Muscle of leg (tissue), 16 donors: ENCODE measurements at places on chromosomes 5 and 9.

DNA sequence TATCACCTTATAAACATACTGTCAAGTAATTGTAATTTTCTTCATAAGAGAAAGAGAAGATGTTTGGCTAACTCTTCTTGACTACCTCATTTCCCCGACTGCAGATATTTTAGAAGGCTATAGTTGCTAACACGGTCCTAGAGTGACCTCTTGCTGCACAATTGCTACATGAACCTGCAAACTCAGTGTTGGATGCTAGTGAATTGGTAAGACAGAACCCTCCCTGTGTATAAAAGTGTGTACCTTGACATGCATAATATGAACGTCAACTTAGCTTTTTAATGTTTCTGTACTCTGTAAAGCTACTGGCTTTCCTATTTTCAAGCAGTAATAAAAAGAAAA lies 46.7 kb upstream of the CER1 start:
- DNase-seq = peak; percentile 85

DNA sequence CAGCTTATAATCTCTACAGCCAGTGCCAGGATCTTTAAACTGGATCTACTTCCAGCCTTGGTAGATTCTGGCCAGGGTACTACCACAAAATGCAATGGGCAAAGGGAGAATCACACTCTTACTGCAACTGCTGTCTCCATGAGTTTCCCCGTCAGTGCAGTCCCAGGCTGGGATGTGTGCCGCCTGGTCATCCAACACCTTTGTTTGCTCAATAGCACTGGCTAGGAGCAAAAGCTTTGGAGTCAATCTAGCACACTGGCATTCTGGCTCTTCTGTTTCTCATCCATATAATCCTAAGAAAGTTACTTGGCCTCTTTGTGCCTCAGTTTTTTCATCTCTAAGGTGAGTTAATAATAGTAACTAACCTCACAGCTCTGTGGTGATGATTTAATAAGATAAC lies 96.9 kb downstream of the FBN2 start:
- DNase-seq = no peak

DNA sequence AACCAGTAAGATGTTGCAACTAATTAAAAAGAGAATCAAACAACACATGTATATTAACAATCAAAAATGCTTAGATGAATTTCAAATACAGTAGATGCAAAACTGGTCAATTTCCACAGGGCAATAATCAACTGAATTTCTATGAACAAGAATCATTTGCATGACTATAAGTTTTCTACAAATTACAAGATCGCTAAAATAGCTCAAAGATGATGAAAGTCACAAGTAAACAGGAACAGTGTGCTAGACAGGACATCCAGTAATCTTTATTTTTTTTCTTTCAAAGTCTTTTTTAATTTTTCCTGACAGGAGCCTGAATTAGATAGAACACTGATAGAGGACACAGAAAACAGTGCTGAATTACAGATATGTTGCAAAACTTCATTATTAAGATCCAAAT lies 608.2 kb upstream of the DAB2 start:
- DNase-seq = no peak

- DNase-seq = peak; percentile 65
These were observed 332.8 kb downstream of the MLLT3 start for GRCh38 chr9:20289423-20290010.

- peak; percentile 9 for DNase-seq
These were observed 125.5 kb downstream of the EPB41L4A start for GRCh38 chr5:112293587-112293986.

DNA sequence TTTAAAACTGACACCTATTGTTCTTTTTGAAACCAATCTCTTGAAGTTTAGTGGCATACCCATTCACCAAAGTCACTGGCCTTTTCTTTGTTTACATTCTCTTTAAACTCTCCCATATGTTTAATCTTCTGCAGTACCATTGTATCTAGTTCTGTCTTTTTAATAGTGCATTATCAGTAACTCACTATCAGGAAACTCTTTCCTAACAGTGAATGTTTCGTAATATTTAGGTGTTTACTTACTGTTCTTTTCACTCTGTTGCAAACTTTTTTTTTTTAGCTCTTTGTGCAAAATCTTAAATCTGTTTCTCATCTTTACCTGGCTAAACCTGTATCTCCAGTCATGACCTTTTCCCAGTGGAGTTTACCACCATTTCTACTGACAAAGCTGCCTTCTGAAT lies 17.2 kb downstream of the SMAD5 start:
- DNase-seq = no peak

GRCh38 chr9:93612052-93612795 lies 35.8 kb downstream of the PHF2 start:
- DNase-seq = no peak

- DNase-seq = no peak
These were observed 18.9 kb downstream of the SQSTM1 start for GRCh38 chr5:179839328-179840256.
